ENCODE measurements at places on chromosomes 5 and 9. TPM values are rescaled to one million over a fixed set of nuclear protein-coding genes. Genes with fewer than 3 reads are reported as not detected.

Gene FPGS
- total RNA-seq = 115 TPM

Gene SPINK13
- not detected for total RNA-seq

Gene OSTF1
- total RNA-seq = 74.2 TPM

Gene OR13C9
- total RNA-seq = not detected

Gene LECT2
- not detected for total RNA-seq

Gene ATG10
- total RNA-seq = 6.8 TPM

Gene PAIP2
- 82.3 TPM for total RNA-seq

Gene BAAT
- 0.37 TPM for total RNA-seq

Gene SPINK7
- total RNA-seq = not detected

Gene PCDHGB5
- total RNA-seq = 10.0 TPM

Gene ARID3C
- total RNA-seq = not detected

Gene GABRA6
- total RNA-seq = not detected

Gene UNC5A
- total RNA-seq = 0.14 TPM

Gene AQP7
- total RNA-seq = 0.74 TPM

Gene GALNT12
- 26.3 TPM for total RNA-seq

Gene AKNA
- total RNA-seq = 47.4 TPM

Measured in lung (tissue), 17 donors.